ENCODE measurements at places on chromosomes 7 and 10.

- DNase-seq: peak; percentile 60
These were observed 67.6 kb downstream of the CDK6 start for GRCh38 chr7:92768501-92769393.

DNA sequence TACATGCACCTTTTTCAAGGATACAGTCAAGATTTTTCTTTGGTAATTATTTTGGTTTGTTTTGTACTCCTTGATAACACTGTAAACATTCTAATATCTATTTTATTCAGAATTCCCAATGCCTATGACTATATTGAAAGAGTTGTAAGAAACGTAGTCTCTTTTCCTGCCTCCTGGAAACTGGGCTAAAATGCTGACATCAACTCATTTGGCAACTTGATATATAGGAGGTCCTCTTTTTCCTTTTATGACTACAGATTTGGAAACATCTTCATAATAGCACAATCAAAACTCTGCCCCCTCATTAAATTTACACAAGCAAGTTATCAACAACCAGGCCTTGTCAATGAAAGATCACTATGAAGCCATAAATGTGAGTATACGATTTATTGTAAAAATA is 422.3 kb upstream of the PCDH15 start:
- no peak for DNase-seq

- DNase-seq: peak; percentile 11
These were observed 2.5 kb downstream of the ENTPD1 start for GRCh38 chr10:95758351-95759025.

- DNase-seq: no peak
These were observed 41.3 kb downstream of the ZNF467 start for GRCh38 chr7:149732111-149732561.

DNA sequence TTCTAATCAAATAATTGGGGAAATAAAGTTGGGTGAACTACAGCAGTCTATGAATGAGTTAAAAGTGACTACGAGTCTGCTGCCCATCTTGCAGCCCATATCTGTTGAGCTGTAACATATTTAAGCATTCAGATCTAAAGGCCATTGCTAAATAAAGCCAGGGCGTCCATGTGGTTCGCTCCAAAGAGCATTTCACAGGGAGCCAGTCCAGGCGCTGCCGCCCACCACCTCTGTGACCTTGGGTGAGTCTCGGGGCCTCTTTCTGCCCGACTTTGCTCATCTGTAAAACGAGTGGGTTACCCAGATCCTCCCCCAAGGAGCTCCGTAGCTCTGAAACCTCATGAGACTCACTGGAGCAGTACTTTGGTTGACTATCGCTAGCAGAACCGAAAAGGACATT is 223.1 kb downstream of the CUX1 start:
- no peak for DNase-seq

- DNase-seq: peak; percentile 39
These were observed 21.4 kb upstream of the IMPDH1 start for GRCh38 chr7:128431221-128431620.

GRCh38 chr7:116348346-116348745 is 138.0 kb downstream of the TES start:
- DNase-seq: peak; percentile 29

- DNase-seq: peak; percentile 75
These were observed 29.9 kb upstream of the DDX50 start for GRCh38 chr10:68871105-68871711.

DNA sequence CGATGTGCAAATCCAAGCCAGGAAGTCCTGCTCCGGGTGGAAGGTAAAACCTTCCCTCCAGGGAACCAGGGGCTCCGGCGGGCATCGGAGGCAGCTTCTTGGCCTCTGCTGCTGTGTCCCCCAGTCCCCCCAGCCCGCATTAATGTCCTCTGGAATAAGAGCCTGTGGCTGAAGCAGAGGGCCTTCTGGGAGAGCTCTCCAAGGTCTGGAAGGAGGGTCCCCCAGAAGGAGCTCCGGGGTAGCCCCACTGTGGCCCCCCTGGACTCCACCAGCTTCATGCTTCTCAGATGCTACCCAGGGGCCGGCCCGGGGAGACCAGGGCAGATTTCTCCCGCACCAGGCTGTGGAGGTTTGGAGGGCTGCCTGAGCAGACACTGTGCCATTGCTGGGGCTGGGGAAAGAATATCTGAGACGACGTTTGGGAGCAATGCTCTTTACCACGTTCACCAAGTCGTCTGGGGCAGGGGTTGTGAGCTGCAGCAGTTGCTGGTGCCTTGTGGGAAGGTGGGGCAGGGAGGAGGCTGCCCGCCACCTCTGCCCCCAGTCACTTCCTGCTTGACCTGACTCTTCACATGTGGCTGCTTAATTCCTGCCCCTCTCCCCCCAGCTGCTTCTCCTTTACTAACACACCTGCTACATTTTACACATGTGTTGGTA is 8.3 kb downstream of the ZNF853 start:
- no peak for DNase-seq

- no peak for DNase-seq
These were observed 197.8 kb upstream of the TMEM72 start for GRCh38 chr10:44713307-44713706.

DNA sequence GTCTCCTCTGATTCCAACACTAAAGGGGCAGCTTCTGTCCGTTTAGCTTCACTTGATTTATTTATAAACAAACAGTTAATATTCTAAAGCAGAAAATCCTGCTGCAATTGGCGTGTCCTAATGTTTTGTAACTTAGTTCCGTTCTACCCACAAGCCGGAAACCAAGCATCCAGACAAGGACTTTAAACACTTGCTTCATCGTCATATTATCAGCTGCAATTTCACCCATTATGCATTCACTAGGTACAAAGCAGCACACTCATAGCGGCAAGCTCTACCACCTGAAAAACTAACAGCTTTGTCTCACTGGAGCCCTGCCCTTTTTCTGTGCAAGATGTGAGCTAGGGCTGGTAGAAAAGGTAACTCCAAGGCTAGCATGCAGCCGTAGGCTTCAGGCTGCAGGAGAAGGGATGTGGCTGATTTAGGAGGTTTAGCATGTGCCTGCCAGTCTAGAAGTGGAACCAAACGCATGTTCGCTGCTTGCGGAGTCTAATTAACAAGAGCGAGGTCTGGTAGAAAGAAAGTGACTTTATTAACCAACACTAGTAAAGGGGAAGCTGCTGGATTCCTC is 43.7 kb upstream of the BPGM start:
- DNase-seq: peak; percentile 43

DNA sequence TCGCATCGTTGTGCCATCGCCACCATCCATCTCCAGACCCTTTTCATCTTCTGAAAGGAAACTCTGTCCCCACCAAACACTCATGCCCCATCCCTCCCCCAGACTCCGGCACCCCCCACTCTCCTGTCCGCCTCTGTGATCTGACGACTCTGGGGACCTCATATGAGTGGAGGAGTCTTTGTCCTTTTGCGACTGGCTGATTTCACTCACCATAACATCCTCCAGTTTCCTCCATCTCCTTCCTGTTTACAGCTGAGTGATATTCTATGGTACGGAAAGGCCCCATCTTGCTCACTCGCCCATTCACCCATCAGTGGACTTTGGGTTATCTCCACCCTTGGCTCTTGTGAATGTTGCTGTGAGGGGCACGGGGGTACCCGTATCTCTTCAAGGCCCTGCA is 11.8 kb upstream of the INSIG1 start:
- DNase-seq: no peak

DNA sequence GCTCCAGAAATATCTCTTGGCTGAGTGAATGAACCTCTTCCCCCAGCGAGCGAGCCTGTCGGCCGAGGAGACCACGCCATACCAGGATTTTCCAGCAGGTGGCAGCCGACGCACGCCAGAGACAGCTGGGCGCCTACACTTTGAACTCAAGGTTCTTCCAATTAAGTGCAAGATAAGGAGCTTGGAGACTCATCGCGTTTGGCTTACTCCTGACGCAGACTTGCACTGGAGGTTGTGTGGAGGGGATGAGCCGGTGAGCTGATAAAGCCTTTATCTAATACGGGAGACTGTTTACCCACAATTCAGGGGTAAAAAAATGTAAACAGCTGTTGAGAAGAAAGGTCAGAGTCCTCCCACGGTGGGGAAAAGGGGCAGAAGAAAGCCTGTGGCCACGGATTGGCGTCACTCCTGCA is 45.9 kb upstream of the EMX2 start:
- peak; percentile 81 for DNase-seq

GRCh38 chr7:111730476-111731300 is 168.4 kb upstream of the IMMP2L start:
- DNase-seq: peak; percentile 50

DNA sequence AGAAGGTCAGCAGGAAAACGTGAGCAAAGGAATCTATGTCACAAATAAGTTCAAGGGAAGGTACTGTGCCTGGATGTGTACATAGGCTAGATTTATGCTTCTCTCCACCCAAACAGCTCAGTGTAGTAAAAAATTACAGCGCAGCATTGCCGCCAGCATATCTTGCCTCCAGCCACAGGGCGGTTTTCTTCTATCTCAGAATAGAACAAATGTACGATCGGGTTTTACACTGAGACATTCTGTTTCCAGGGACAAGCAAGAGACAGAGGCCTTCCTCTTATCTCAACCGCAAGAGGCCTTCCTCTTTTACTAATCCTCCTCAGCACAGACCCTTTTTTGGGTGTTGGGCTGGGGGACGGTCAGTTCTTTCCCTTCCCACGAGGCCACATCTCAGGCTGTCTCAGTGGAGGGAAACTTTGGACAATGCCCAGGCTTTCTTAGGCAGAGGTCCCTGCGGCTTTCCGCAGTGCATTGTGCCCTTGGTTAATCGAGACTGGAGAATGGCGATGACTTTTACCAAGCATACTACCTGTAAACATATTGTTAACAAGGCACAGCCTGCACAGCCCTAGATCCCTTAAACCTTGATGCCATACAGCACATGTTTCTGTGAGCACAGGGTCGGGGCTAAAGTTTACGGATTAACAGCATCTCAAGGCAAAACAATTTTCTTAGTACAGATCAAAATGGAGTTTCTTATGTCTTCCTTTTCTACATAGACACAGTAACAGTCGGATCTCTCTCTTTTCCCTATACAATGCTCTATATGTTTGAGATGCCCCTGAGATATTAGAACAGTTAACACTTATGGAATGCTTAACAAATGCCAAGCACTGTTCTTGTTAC is 11.6 kb upstream of the ABHD11 start:
- no peak for DNase-seq

DNA sequence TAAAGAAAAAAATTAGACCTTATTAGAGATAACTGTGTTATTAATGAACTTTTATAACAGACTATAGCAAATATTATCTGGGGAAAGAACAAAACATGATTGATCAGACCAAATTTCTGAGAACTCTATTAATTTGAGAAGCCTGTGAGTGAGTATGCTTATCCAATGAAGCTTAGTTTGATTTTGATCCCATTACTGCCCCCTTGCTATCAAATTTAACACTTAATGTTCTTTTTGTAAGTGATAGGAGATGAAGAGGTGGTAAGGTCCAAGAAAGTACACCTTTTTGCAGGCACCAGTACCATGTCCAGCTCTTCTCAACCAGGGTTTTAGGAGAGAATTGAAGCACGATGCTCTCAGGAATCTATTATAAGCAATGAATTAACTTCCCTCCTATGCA is 49.9 kb downstream of the ZNF365 start:
- no peak for DNase-seq

- peak; percentile 99 for DNase-seq
These were observed 89.2 kb downstream of the RNF216 start for GRCh38 chr7:5692112-5692844.

DNA sequence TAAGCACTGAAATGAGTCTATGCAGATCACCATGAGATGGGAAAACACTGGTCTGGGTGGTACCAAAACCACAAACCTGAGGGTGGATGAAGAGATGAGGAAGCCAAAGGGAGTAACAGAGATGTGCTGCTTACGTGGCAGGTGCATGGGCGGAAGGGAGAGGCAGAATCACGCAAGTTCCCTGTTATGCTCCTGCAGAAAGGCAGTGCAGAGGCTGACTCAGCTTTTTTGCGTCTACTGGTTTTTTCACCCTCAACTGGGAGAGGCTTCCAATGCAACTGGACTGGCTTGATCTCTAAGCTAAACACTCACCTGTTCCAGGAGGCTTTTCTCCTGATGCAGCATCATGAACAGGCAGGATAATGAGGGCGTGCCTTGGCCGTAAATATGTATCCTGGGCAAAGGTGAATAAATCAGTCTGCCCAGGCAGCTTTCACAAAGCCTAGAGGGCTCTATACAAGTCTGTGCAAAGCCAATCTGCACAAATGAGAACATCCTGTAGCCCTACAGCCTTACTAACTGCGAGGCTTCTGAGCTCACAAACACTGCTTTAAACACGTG is 95.4 kb upstream of the AFAP1L2 start:
- no peak for DNase-seq

GRCh38 chr7:157521061-157521731 is 184.4 kb downstream of the DNAJB6 start:
- no peak for DNase-seq

DNA sequence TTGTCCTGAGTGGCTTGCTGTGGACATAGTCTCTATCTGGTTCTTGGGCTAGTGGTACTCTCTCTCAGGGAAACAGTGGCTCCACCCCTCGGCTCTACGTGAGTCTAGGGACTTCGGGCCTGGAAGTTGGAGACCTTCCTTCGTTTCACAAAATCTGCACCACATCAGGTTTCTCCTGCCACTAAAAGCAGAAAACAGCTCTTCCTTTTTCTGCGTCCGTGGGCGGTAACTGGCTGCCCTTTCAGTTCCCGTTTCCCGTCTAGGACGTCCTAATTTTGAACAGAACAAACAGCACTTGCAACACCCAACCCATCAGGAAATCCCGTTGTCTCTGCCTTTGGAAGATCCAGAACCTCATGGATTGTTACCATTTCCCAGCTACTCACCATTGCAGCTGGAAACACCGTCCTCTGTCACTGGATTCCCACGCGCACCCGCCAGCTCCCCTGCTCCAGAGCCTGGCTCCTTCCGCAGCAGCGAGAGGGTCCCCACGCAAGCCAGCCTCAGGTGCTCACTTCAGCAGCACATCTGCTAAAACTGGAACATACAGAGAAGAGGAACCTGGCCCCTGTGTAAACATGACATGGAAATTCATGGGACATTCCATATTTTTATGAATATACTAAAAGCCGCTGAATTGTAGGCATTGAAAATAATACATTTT is 311.4 kb upstream of the AKR1E2 start:
- DNase-seq: no peak

DNA sequence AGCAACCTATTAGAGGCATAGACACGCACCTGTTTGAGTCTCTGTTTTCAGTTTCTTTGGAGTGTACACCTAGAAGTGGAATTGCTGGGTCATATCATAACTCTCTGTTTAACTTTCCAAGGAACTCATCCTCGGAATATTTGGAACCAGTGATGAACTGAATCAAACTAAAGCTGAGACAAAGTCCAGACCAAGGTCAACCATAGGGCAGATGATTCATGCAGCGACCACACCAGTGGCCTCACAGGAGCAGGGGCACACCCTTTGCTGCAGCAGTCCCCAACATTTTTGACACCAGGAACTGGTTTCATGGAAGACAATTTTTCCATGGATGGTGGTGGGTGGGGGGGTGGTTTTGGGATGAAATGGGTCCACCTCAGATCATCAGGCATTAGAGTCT is 4.9 kb upstream of the OPTN start:
- no peak for DNase-seq

DNA sequence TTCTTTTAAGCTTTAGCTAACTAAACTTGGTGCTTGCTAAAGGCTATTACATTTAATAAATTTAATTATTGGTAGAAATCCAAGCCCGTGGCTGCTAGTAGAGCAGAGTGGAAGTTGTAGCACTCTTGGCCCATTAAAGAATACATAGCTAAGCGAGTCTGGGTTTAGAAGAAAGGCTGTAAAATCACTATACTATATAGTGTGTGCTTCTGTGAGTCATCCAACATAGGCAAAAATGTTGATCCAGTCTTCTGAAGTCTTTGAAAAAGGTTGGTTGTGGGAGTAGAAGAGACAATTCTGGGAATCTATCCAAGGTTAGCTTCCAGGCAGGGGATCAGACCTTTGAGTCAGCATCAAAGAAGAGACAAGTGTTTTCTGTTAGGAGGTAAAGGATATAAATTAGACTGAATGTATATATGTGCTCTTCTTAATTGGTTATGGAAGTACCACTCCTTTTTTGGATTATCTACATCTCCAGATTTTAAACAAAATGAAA is 664.2 kb downstream of the NXPH1 start:
- no peak for DNase-seq

Data from EH (cell line).